Astrocyte (in vitro differentiated cells and primary cell): ENCODE measurements at places on chromosomes 3 and 15.

- no peak for DNase-seq
These were observed 25.0 kb downstream of the DPH3 start for GRCh38 chr3:16239780-16240179.

GRCh38 chr3:71972031-71972430 lies 187.1 kb upstream of the PROK2 start:
- DNase-seq = no peak

DNA sequence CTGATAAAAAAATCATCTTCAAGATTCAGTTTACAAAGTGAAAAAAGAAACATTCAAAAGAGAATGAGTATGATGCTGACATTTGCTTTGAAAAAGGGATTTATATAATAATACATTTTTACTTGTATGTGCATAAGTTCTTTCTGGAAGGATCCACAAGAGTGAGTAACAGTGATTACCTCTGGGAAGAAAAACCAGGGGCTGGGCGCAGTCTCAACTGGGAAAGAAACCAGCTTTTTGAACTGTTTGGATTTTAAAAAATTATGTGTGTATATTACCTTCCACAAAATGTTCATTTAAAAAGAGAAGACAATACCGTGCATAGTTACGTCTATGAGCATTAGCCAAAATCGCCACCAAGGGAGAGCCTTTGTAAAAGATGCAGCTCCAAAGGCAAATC lies 1.3 kb downstream of the CLEC3B start:
- no peak for DNase-seq

- no peak for DNase-seq
These were observed 71.7 kb downstream of the TBC1D5 start for GRCh38 chr3:17670749-17671148.

- DNase-seq = no peak
These were observed 470.1 kb downstream of the MCTP2 start for GRCh38 chr15:94701281-94701985.

GRCh38 chr15:48803877-48804276 lies 7.0 kb downstream of the CEP152 start:
- no peak for DNase-seq

- DNase-seq = no peak
These were observed 7.3 kb downstream of the PRKCD start for GRCh38 chr3:53168175-53168923.

DNA sequence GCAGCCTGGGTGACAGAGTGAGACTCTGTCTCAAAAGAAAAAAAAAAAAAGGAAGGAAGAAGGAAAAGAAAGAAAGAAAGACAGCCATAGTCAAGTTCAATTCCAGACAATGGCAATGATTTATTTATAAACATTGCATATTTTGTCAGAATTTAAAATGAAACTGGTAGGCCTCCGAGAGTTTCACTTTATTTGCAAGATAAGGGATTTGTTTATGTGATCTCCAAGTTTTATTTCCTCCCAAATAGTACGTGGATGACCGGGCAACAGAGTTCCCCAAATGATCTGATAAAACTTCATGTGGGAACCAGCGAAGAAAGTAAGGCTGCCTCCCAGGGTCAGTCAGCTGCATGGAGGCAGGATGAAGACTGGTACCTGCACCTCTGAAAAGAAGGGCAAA lies 28.6 kb upstream of the MOBP start:
- DNase-seq = no peak

DNA sequence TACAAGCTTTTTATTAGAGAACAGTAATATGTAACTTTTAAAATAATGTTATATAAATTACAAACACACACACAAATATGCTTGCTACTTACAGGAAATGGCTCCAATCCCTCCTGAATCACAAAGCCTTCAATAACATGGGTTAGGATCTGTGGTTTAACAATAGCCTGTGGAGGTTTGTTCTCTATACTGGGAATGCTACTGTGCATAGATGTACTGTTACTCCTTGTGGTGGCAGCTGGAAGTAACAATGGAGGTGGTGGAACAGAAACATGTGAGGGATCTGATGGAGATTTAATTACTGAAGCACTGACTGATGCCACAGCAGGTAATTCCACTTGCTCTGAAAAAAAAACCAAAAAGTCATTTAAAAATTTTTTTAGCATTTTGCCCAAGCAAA lies 64.4 kb downstream of the PHC3 start:
- no peak for DNase-seq

- peak; percentile 22 for DNase-seq
These were observed 17.4 kb downstream of the AADACL2 start for GRCh38 chr3:151751161-151751560.

DNA sequence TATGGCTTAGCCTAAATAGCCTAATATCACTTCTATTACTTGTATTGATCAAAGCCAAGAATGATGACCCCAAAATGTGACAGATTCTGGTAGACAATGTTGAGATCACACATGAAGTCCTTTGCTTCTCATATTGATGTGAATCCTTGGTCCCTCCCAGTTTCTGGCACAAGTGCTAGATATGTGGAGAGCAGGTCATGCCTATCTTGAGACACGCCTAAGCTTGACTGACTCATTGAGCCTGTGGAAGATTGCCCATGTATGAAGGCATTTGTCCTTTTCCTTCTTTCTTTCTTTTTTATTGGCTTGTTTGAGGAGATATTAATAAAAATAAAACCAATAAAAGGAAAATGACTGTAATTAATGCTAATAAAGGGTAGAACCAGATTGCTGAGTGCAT lies 54.0 kb upstream of the TMEM108 start:
- DNase-seq = no peak

DNA sequence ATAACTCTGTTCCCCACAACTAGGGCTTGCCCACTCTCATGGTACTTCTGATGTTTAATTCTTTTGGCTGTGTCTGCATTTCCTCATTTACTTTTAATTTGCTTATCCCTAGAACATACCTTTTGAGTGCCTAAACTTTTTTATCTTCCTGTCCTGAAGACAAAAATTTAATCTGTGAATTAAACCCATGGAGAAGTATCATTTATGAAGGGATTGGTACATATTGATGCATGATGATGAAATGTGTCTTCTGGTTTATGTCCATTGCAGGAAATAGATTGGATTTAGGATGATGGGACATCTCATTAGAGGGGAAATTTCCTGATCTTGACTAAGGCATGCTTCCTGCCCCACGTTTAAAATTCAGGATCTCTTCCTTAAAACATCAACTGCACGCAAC lies 109.5 kb downstream of the PGPEP1L start:
- DNase-seq = no peak

- no peak for DNase-seq
These were observed 196.0 kb downstream of the LRTM1 start for GRCh38 chr3:54731732-54732445.

GRCh38 chr3:55017876-55018275 lies 90.0 kb upstream of the LRTM1 start:
- DNase-seq = peak; percentile 67

- no peak for DNase-seq
These were observed 240.7 kb upstream of the UMPS start for GRCh38 chr3:124489506-124489905.

- DNase-seq = peak; percentile 30
These were observed 22.5 kb upstream of the ROPN1 start for GRCh38 chr3:124014366-124014942.

DNA sequence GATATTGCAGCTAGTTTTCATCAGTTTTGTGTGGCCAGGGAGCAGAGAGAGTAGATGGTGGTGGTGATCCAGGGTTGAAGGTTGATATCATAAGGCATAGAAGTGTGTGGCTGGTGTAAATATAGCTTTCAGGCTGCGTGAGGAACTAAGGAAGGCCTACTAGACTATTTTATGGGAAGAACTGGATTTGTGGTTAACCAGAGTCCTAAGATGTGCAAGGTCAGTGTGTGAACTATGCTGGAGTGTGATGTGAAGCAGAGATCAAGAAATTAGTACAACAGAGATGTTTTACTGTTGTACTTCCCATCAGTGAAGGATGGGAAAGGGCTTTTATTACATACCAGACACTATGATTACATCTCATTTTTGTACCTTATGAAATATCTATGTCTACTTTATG lies 41.5 kb downstream of the MAPK6 start:
- DNase-seq = no peak

DNA sequence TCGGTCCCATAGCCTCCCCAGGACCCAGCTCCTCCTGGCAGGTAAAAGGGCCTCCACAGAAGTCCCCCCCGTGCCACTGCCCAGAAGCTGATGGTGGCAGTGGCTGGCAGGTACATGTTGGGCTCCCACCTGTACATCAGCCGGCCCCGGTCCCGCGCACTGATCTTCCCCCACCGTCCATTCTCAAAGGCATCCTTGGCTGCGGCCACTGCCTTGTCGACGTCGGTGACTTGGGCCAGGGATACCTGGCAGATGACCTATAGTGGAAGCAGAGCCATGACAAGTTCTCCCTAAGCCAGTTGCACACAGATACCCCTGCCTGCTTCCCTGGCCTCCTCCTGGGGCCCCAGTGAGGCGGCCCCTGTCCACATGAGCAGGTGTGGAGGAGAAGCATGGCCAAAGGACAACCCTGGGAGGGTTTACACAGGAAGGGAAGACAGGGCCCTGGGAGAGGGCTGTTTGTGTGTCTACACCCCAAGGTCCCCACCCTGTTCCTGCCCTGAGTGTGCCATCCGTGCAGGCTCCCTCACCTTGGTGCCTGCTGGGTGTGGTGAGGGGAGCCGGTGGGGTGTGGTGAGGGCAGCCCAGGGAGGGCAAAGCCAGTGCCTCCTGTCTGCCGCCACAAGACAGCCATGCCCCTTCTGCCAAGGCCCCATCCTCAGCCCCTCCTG lies 44.8 kb downstream of the ALDH1L1 start:
- no peak for DNase-seq

GRCh38 chr3:72663429-72663828 lies 184.8 kb downstream of the SHQ1 start:
- DNase-seq = no peak

DNA sequence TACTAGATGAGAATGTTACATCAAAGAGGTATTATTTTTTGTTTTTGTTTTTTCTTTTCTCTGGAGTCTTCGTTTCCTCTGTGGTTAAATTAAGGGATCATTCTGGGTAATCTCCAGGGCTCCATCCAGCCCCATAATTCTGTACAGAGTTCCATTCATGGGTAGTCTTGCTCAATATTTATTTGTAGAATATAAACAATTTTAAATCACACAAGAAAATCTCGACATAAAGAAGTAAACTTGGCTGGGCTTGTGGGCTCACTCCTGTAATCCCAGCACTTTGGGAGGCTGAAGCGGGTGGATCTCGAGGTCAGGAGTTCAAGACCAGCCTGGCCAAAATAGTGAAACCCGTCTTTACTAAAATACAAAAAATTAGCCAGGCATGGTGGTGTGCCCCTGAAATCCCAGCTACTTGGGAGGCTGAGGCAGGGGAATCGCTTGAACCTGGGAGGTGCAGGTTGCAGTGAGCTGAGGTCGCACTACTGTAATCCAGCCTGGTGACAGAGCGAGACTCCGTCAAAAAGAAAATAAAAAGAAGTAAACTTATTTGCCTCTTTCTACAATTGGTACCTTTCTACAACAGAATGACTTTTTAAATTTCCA lies 166.8 kb upstream of the TGFBR2 start:
- DNase-seq = no peak

GRCh38 chr15:22811640-22812039 lies 25.2 kb downstream of the NIPA1 start:
- no peak for DNase-seq

DNA sequence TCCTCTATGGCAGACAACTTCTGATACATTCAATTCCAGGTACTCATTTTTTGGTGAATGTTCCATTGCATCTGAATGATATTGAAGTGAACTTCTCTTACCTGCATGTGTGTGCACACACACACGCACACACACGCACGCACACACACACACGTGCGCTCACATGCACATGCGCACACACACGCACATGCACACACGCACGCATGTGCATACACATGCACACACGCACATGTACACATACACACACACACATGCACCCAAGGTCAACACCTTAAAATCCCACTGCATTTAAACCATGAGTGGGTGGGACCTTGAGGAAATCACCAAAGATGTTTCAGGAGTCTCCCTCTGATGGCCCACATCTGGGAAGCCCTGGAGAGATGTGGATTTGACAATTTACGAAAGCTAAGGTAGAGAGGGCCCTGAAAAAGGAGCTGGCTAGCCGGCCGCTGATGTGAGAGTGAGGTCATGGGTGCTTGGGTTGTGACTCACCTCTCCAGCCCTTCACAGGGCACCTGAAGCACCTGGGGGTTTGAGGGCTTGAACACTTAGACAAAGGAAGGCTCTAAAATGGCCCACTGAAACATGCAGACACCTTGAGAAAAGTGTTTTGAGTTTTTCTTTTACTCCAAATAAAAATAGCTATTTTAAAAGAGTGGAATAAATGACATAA lies 269.1 kb upstream of the LRRFIP2 start:
- no peak for DNase-seq

DNA sequence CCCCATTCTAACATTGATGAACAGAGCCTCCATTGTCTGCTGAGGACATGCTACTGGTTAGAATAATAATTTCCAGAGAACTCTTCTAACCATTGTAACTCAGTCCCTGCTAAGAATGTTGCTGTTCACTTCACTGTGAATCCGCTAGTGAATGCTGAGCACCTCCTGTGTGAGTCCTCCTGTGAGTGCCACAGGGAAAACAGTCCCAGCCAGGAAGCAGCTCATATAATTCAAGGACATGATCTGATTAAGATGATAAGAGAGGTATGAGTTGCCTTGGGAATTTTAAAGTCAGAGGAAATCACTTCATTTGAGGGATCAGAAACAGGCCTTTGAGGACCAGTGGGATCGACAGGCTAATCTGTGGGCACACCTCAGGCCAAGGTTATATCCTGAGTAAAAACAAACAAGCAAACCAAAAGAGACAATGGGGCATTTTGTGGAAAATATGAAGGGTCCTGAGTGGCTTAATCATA lies 33.9 kb upstream of the GPR160 start:
- no peak for DNase-seq

GRCh38 chr3:85662462-85662861 lies 703.7 kb downstream of the CADM2 start:
- DNase-seq = no peak

DNA sequence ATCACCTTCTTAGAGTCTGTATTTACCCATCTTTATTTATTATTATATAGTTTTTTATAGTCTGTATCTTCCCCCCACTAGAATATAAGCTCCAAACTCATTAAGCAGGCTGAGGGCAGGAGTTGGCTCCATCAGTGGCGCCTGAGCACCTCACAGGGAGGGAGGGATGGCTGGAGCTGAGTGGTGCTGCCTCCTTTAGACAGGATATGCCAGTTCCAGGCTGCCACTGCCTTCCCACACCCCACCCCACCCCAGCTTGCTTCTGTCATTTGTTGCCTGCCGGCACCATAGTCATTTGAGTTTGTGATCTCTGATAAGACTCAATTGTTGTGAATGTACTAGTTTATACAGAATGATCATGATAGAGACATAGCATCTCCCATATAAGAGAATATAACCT lies 85.5 kb downstream of the KLHL25 start:
- DNase-seq = no peak

DNA sequence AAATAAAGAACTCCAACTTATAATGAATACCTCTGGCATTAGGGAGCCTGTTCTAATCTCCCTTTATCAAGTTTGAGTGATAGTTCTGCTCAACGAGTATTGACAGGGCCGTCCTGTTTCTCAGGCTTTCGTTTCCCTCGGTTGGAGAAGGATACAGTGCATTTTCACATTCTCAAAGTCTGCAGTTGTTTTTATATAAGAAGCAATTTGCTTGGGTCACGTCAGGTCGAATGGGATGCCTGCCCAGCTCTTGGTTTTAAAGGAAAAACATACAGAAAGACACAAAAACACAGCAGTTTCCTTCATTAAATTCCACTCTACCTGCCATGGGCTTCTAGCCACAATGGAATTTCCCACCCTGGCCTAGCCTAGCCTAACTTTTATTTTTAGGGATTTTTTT lies 366.3 kb downstream of the TIGIT start:
- peak; percentile 77 for DNase-seq

- DNase-seq = no peak
These were observed 10.9 kb upstream of the AADACL2 start for GRCh38 chr3:151722856-151723255.
